Activated CD4-positive, CD25-positive, alpha-beta regulatory T cell treated with anti-CD3 and anti-CD28 coated beads, Interleukin-2, amount 50 U/mL, for 16 hours (primary cell): ENCODE measurements at places on chromosomes 13 and 19.

- DNase-seq = no peak
These were observed 3.1 kb upstream of the TYROBP start for GRCh38 chr19:35911173-35911572.

- DNase-seq = no peak
These were observed 71.7 kb downstream of the TUBGCP3 start for GRCh38 chr13:112516218-112516617.

DNA sequence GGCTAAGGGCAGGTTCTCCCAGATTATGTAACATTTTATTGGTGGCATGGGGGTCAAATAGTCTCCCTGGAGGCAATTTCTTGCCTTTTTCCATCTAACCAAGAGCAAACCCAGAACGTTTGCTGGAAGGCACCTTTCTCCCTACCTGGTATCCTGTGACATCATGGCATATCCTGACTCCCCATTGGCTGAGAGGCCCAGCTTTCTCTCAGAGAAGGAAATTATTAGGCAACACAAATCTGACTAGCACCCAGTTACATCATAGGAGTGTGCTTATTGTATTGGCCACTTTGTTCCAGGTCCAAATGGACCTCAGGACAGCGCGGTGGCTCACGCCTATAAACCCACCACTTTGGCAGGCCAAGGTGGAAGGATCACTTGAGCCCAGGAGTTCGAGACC is 13.0 kb downstream of the NTN5 start:
- no peak for DNase-seq

DNA sequence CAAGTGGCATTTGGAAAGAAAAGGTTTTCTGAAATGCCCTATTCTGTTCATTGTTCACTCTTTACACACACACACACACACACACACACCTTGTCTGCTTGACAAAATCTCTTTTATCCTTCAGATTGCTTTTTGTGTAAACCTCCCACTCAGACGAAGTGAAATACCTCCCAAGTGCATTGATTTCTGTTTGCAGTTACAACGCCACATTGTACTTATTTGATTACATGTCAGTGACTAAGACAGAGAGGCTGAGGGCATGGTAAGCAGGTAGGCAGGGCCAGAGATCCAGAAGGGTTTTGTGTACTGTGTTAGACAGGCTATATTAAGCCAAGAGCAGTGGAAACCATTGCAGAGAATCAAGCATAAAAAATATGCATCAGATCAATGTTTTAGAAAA is 561.8 kb downstream of the GPC6 start:
- no peak for DNase-seq

GRCh38 chr13:45851171-45851921 is at the start of gene SIAH3:
Gene SIAH3, minus strand, starts transcription at chr13:45851753. Its CDS starts 124 bp downstream, at chr13:45851629.
- DNase-seq = no peak

GRCh38 chr19:51458899-51459505 is 748 bp upstream of the SIGLEC8 start:
- DNase-seq = no peak

DNA sequence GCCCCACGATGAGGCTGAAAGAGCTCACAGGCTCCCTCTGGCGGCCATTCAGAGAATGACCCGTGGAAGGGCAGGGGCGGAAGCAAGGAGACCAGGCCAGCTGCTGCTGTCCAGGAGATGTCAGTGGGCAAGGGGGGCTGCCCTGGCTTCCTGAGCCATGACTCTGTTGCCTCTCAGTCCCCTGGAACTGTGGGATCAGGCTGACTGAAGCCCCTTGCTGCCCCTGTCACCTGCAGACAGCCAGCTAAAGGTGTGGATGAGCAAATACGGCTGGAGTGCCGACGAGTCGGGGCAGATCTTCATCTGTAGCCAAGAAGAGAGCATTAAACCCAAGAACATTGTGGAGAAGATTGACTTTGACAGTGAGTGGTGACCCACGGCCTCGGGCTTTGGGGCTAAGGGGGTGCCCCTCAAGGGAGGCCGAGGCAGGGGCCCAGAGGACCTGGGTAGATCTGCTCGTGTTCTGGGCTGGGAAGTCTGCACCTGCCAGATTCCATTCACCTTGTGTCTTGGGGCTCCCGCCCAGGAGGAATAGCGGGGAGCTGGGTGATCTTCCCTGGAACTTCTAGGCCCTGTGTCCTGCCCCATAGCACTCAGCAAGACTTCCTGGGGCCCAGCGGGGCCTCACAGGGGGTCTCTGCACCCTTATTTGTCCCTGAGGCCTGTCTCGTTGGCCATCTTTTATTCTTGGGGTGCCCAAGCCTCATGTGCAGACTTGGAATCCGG is 12.5 kb upstream of the ACTN4 start:
- no peak for DNase-seq

DNA sequence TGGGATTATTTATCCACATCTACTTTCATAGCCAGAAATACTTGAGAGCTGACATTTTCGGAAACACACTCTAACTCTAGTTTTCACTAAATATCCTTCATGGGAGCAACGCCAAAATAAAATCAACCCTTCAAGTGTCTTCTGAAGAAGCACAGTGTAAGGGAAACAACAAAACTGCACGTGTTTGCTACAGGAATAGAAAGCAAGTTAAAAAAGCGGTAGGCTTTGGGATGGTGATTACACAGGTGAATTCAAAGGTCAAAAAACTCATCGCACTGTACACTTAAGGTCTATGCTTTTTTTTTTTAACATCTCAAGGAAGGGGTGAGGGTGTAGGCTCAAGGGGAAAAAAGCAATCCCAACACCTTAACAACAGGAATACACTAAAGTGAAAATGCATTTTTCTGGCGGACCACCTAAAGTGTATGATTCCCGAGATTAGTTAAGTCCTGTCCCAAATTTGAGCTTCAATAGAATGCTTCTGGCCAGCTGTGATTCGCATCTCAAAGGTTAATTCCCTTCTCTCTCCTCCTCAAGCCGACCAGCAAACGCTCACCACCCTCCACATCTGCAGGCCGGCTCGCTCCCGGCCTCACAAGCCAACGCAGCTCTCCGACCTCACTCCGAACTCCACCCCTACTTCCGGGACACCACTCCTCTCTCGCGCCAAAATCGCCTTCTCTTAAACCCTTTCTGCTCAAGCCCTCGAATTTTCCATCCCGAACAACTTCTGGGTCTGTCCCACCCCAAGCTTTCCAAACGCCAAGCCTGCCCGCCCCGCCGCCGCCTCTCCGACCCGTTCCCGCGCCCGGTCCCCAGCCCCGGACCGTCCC is 1.1 kb downstream of the ARGLU1 start:
- no peak for DNase-seq

GRCh38 chr19:15072930-15073647 is 8.9 kb upstream of the OR1I1 start:
- DNase-seq = no peak

DNA sequence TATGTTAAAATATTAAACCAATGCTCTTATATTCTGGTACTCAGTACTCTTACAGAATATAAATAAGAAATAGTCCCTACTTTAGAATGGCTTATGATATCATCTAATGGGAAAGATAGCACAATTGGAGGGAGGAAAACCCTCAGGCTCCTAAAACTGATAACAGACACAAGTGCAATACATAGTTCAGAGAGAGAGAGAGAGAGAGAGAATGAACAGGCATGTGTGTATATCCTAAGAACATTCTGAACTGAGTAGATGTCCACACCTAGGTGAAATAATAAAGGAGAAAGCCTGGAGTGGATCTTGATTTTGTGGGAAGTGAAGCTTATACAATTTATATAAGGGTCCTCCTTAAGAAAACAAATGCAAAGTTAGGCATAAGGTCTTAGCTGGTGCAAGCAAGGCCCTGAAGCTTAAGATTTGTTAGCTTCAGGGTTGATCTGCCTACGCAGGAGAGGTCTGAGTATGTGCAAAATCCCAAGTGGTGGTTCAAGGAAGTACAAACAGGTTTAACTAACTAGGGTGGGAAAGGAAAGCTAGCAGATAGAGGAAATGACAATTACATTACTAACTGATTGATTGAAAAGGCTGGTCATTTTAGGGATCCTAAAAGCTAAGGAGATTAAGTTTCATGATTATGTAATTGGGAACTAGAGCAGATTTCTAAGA is 53.3 kb downstream of the SOX21 start:
- no peak for DNase-seq

DNA sequence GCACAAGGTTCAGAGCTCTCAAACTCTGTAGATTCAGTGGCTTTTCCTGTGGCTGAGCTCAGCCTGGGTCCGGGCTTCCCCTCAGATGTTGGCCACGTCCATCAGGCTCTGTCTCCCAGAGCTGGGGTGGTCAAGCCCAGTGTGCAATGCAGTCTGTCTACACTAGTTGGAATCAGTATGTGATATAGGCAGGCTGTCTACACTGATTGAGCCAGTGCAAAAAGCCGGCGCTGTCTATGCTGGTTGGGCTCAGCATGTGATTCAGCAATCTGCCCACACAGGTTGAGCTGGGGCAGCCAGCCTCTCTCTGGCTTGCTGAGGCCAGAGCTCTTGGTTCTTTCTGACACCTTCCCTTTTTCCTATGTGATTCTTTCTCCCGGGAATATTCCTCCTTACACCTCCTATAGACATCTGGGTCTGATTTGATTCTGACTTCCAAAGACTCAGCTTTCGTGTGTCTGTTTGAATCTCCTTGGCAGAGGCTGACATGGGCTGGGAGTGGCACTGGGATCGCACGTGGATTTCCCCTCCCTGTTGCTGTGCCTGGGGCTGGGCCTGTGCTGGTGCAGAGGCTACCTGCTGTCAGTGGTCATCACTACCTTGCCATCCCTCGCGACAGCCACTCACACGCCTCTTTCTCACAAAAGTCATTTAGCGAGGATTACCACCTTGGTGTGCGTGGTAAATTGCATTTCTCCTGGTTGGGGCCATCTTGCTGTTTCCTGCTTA is 9.3 kb downstream of the CHST8 start:
- no peak for DNase-seq

- no peak for DNase-seq
These were observed 19.0 kb downstream of the KCTD15 start for GRCh38 chr19:33815380-33816340.

- DNase-seq = no peak
These were observed 264.2 kb upstream of the EDNRB start for GRCh38 chr13:78182813-78183212.

GRCh38 chr19:39531834-39532232 is 819 bp downstream of the EID2B start:
- DNase-seq = no peak

GRCh38 chr19:53394522-53394973 is 401 bp upstream of the ZNF765 start:
- no peak for DNase-seq

- DNase-seq = peak; percentile 34
These were observed 18.5 kb upstream of the POP4 start for GRCh38 chr19:29587518-29587986.

DNA sequence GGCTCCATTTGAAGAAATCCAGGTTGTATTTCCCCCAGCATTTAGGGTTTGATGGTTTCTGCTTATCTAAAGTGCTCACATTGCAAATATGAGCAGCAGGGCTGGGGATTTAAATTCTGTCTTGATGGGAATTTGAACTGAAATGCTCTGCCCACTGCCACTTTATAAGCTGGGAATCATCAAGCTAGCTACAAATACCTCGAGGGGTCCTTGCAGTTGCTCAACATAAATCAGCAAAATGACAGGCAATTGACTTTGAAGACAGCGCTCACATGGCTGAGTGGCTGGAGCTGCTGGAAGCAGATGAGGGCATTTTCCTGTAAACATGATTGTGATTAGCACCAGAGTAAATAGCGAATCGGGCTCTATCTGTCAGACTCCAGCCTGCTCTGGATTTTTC is 39.4 kb upstream of the MEDAG start:
- no peak for DNase-seq

GRCh38 chr13:82797876-82798275 is 1084.4 kb downstream of the SLITRK1 start:
- DNase-seq = no peak

- no peak for DNase-seq
These were observed 9.4 kb downstream of the NDFIP2 start for GRCh38 chr13:79490326-79490725.

- DNase-seq = no peak
These were observed 5.9 kb downstream of the POLR2E start for GRCh38 chr19:1089126-1089771.

DNA sequence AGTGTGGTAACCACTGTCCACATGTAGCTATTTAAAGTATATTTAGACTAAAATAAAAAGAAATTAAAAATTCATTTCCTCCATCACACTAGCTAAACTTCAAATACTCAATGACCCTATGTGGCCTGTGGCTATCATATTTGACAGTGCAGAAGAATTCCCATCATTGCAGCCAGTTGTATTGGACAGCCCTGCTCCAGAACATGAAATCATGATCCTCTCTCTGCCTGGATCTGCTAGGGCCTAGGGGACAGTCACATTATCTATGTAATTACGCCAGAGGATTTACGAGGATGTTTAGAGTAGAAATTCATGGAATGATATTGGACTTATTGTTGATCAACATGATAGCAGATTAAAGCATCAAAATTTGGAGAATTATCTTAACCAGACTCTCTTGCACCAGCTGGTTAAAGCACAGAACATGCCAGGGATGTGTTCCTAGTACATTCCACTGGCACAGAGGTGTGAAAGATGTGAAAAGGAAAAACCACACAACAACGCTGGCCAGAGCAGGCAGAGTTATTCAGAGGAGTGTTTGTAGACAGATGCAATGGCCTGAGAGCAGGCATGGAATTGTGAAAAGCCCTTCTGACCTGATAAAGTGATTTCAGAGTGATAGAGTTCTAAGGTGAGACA is 108.9 kb upstream of the STARD13 start:
- no peak for DNase-seq

GRCh38 chr13:100163375-100163774 is 74.5 kb downstream of the PCCA start:
- DNase-seq = no peak

DNA sequence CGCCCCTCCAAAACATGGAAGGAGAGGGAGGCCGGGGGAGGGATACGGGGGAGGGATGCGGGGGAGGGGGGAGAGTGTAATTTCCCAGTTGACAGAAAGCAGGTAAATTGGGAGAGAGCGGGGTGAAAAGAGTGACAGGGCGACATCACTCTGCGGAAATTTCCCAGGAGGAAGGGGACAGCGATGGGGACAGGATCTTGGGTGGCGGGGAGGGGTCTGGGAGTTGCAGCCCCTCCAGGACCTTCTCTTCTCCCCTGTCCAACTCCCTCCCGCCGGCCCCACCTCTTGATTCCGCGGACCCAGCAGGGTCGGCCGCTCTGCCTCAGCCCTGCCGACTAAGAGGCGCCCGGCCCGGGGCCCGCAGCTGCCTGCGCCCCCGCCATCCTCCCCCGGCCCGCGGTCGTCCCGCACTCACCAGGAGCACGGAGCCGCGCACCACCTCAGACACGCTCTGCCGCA is 108.0 kb upstream of the DOCK9 start:
- no peak for DNase-seq

GRCh38 chr19:6779206-6779605 is 6.7 kb downstream of the VAV1 start:
- no peak for DNase-seq

GRCh38 chr13:23771552-23771951 is 117.6 kb downstream of the MIPEP start:
- DNase-seq = no peak

DNA sequence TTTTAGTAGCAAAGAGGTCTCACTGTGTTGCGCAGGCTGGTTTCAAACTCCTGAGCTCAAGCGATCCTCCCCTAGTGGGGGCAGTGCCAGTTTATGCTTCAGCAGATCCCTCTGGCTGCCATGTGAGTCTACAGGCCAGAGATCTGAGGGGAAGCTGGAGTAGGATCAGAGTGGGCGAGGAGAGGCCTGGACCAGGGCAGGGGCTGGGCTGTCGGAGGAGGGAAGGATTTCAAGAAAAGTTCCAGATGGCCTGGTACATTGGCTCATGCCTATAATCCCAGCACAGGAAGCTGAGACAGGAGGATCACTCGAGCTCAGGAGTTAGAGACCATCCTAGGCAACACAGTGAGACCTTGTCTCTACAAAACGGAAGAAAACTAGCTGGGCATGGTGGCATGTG is 9.8 kb downstream of the DHX34 start:
- DNase-seq = no peak
